Glutamatergic neuron (in vitro differentiated cells): ENCODE measurements at places on chromosomes 3 and 15. TPM values are rescaled to one million over a fixed set of nuclear protein-coding genes. Genes with fewer than 3 reads are reported as not detected.

DNA sequence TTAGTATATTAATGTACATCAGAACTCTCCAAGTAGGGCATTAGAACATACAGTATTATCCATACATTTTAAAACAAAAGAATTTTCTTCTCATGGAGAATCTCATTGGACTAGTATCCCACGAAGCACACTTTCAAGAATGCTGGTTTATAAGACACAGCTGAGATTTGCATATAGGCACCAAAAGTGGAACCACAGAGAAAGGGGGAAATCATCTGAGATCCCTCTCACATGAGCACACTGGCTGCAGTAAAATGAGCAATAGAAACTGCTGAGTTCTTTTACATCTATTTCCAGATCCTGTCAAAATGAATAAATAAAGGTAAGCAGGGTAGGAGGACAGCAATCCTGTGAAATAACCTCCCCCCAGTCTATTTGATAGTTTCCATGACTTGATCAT lies 665.3 kb downstream of the FHIT start:
- no peaks in the 10 kb centered on the region for H3K27me3 ChIP-seq
- no peak overlapping the region for H3K27ac ChIP-seq
- no peaks in the 10 kb centered on the region for H3K4me1 ChIP-seq
- no peak overlapping the region for H3K4me3 ChIP-seq

- H3K36me3 ChIP-seq, result no peaks in the 10 kb centered on the region
- H3K4me3 ChIP-seq, result no peak overlapping the region
- peaks cover 34% of the 10 kb centered on the region for H3K4me1 ChIP-seq
- H3K27me3 ChIP-seq, result peaks cover 33% of the 10 kb centered on the region
- no peak overlapping the region for H3K27ac ChIP-seq
Measured at GRCh38 chr15:89377024-89377841, 42.6 kb upstream of the POLG start.

Gene KNG1
- not detected for total RNA-seq

GRCh38 chr15:101805605-101806345 lies 2.5 kb downstream of the OR4F6 start:
- no peaks in the 10 kb centered on the region for H3K27me3 ChIP-seq
- no peak for DNase-seq
- no peaks in the 10 kb centered on the region for H3K36me3 ChIP-seq
- no peak overlapping the region for H3K4me3 ChIP-seq

DNA sequence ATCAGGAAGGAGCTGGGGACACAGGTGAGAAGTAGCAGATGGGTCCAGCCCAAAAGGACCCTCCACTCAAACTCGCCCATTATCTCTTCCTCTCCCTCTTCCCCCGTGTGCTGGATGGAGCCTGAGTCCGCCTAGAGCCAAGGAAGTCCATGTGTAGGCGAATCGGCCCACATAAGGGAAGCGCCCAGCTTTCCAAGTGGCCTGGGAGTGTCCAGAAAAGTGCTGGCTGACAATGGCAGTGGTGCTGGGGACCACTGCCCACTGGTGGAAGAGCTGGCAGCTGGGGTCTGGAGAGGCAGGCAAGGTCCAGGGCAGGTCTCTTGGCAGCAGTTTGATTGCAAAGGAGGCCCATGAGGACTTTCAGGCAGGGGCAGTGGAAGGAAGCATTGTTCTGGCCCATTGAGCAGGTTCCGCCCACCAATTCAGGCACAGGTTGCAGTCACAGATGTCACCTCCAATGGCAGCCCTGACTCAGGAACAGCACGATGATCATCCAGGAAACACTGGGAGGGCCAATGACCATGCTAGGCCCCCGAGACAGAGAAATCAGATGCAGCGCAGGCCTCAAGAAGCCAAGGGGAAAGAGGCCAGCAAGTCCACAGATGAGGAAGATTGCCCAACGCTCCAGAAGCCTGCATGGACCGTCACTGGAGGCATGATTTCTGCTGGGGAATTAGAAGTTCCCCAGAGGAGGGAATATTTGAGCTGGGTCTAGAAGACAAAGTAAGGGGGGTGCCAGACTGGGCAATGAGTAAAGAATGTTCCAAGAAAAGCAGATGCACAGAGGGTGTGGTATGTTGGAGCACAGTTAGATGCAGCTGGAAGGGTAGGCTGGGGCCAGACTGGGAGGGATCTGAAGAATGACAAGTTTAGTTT lies 3.0 kb downstream of the MFGE8 start:
- H3K36me3 ChIP-seq, result no peaks in the 10 kb centered on the region
- H3K4me3 ChIP-seq, result no peak overlapping the region
- H3K27me3 ChIP-seq, result peaks cover 4% of the 10 kb centered on the region
- no peak for DNase-seq
- peaks cover 11% of the 10 kb centered on the region for H3K4me1 ChIP-seq

DNA sequence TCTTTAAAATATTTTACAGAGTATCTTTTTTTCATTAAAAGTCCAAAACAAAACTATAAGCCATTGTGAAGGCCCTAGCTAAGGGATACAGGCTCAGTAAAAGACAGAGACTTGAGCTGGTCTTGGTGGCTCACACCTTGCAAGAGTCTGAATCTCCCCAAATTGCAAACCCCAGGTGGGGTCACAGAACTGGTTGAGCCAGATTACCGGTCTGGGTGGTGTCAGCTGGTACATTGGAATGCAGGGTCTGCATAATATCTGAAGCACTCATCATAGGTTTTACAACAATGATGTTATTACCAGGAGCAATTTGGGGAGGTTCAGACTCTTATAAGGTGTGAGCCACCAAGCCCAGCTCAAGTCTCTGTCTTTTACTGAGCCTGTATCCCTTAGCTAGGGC lies 201.2 kb upstream of the ARPP21 start:
- no peaks in the 10 kb centered on the region for H3K27me3 ChIP-seq
- no peak for DNase-seq
- no peaks in the 10 kb centered on the region for H3K4me1 ChIP-seq
- H3K4me3 ChIP-seq, result no peak overlapping the region
- no peak overlapping the region for H3K27ac ChIP-seq
- no peaks in the 10 kb centered on the region for H3K36me3 ChIP-seq

- no peaks in the 10 kb centered on the region for H3K4me1 ChIP-seq
- no peak overlapping the region for H3K4me3 ChIP-seq
- no peak overlapping the region for H3K27ac ChIP-seq
- no peaks in the 10 kb centered on the region for H3K36me3 ChIP-seq
- H3K27me3 ChIP-seq, result no peaks in the 10 kb centered on the region
Measured at GRCh38 chr3:76943058-76943457, 96.8 kb upstream of the ROBO2 start.

- H3K27me3 ChIP-seq, result no peaks in the 10 kb centered on the region
- H3K4me1 ChIP-seq, result no peaks in the 10 kb centered on the region
- H3K4me3 ChIP-seq, result no peak overlapping the region
- no peak for DNase-seq
Measured at GRCh38 chr3:4957978-4958377, 21.3 kb upstream of the BHLHE40 start.

DNA sequence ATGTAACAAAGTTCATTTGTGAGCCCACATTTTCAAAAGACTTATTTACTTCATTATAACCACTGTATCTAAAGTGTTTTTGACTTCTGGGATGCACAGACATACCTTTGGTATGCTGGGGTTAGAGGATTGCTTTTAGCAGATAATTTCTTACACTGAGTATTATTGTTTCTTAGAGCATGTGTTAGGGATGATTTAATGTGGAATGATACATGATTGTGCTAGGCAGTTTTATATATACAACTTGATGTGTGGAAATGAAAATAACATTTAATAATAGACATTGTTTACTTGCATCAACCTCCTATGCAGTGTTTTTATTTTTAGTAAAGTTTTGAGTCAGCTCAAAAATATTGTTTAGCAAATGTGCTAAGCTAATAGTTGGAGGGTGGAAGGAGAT lies 3.4 kb downstream of the KIF23 start:
- H3K36me3 ChIP-seq, result no peaks in the 10 kb centered on the region
- no peaks in the 10 kb centered on the region for H3K4me1 ChIP-seq
- H3K27me3 ChIP-seq, result no peaks in the 10 kb centered on the region
- DNase-seq, result no peak
- H3K4me3 ChIP-seq, result no peak overlapping the region

- H3K36me3 ChIP-seq, result no peaks in the 10 kb centered on the region
- DNase-seq, result peak; percentile 76
- peaks cover 6% of the 10 kb centered on the region for H3K27me3 ChIP-seq
- no peak overlapping the region for H3K4me3 ChIP-seq
- no peak overlapping the region for H3K27ac ChIP-seq
- H3K4me1 ChIP-seq, result no peaks in the 10 kb centered on the region
Measured at GRCh38 chr15:90071220-90071807, 31.0 kb downstream of the IDH2 start.

- H3K27ac ChIP-seq, result no peak overlapping the region
- H3K4me1 ChIP-seq, result no peaks in the 10 kb centered on the region
- H3K36me3 ChIP-seq, result no peaks in the 10 kb centered on the region
- peaks cover 7% of the 10 kb centered on the region for H3K27me3 ChIP-seq
- DNase-seq, result no peak
Measured at GRCh38 chr3:141457624-141458236, 29.1 kb upstream of the RASA2 start.

DNA sequence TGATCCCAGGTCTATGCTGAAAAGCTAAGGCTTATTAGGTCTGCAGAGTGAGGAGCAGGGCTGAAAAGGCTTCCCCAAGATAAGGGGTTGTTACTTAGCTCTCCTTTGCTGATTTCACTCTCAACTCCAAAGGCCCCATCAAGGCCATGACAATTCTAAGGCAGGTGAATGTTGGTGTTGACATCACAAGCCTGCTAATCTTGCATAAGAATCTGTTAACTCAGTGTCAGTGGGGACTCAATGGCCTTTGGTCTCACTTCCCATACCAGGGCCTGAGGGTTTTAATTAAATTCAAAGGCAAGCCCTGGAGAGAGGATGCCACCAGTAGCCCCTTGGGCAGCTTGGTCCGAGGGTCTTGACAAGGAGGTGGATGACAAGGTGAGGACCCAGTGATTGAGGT lies 9.4 kb upstream of the ALAS1 start:
- DNase-seq, result no peak
- H3K4me3 ChIP-seq, result no peak overlapping the region
- no peak overlapping the region for H3K27ac ChIP-seq
- H3K4me1 ChIP-seq, result no peaks in the 10 kb centered on the region
